ENCODE measurements at places on chromosomes 16 and 17.

GRCh38 chr16:57997528-57998265 is 2.8 kb downstream of the ZNF319 start:
- DNase-seq: no peak

- no peak for DNase-seq
Observed at GRCh38 chr16:15607700-15608396, 35.1 kb downstream of the MARF1 start.

DNA sequence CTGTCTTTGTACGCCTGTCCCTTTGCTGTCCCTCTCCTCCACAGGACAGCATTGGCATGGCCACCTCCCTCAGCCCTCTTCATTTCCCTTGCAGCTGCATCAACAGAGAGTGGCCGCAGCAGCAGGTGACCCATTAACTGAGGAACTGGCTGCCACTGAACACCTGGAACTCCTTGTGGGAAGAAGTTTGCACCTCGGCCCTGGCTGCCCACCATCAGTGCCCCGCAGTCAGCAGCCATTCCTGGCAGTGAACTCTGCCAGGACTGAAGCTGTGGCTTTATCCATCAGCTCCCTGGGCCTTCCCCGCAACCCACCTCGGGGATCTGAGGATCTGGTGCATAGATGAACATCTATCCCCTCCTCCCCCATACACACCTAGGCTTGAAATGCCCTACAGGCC is 13.1 kb upstream of the RNF135 start:
- DNase-seq: no peak

GRCh38 chr17:75591722-75592302 is 4.2 kb downstream of the MYO15B start:
- no peak for DNase-seq

- no peak for DNase-seq
Observed at GRCh38 chr17:34633351-34633750, 54.0 kb downstream of the TMEM132E start.

- DNase-seq: no peak
Observed at GRCh38 chr16:85615014-85615851, 2.1 kb downstream of the GSE1 start.
